ENCODE measurements at places on chromosomes 1 and 21.

DNA sequence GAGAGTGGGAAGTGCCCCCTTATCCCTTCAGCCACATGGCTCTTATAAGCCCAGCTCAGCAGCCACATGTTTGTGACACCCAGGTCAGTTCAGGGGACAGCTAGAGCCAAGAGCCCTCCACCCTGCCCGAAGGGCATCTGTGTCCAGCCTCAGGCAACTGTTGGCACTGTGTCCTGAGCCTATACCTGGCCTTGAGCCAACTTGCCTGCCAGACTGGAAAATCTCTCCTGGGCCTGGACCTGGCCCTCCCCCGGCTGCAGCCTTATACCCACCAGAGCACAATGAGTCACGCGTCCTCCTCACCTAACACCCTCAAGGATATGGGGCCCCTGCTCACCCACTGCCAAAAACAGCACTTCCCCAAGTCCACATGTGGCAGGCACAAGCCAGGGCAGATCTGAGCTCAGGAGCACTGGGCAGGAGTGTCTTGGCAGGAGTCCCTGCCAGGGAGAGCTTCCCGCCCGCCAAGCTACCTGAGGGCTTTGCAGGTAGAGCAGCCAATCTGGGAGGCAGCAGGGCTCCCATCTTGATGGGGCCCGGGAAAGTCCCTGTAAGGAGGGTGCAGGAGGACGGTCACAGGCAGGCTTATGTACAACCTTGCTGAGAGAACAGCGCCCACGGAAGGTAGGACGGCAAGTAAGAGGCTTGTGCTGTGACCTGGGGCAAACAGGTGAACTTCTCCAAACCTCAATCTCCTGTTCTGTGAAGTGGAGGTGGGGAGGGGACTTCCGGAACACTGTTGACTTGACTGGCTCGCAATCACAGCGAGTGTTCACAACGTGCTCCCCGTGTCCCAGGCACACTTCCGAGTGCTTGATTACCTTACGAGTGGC, 19.8 kb upstream of the HSPG2 start:
- peak; percentile 74 for DNase-seq

- DNase-seq = peak; percentile 26
These were observed 177.1 kb upstream of the EDN2 start for GRCh38 chr1:41661428-41662060.

GRCh38 chr1:209929751-209930150, 8.3 kb upstream of the SYT14 start:
- no peak for DNase-seq

DNA sequence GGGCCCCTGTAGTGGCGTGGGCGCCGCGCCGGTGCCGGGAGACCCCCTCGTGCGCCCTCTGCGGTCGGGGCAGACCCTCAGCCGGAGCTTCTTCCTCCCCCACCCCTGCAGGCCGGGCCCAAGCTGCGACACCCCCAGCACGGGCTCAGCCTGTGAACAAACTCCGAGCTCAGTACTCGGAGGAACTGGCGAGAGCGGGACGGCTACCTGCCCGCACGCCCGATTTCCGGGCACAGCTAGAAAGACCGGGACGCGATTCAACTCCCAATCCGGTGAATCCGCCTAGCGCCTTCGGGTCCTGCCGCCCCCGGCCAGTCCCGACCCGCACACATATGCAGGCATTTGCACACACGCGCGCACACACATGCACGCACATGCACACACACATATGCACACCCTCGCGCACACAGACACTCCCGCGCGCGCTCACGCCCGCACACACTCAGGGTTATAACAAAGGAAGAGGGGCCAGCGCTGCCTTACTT, 580 bp upstream of the BLACAT1 start:
- DNase-seq = no peak

- DNase-seq = no peak
These were observed 312.5 kb upstream of the DUSP10 start for GRCh38 chr1:222054416-222054815.

GRCh38 chr1:47555306-47555705, 117.5 kb downstream of the FOXD2 start:
- DNase-seq = no peak

- DNase-seq = no peak
These were observed 292.1 kb upstream of the VAMP3 start for GRCh38 chr1:7478809-7479499.

DNA sequence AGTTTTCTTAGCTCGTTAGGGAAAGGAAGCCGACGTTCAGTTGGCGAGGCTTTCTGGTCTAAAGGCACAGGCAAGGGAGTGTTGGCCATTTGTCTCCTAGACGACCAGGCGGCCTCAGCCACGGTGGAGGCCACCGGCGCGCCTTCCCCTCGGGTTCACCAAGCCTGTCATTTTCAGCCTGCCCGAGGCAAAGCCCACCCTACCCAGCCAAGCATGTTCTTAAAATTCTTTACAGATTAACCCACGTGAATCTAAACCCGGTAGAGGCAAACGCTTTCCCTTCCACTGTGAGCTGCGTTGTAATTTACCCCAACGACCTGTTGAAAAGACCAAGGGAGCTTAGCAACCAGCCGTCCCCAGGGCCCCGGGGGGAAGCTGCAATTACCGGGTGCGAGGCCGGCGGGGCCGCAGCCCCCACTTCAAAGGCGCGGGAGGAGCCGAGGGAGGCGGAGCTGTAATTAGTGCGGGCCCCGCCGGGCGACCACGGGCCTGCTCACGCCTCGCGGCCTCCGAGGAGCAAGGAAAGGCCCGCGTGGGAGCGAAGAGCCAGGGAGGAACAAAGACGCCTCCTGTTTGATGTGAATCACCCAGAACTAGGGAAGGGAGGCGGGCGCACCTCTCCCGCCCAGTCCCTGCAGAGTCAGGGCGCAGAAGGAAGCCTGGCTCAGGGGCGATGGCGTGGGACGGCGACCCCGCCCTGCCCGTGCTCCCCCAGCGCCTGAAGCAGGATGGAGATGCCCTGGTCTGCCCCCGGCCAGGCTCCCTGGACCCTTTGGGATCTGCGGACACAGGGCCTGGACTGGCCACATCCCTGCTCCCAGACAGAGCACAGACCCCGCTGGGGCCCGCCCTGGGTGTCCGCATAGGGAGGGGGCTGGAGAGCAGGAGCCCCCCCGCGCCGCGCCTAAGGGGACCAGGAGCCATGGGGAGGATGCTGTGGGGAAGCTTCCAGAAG, 12.1 kb upstream of the TSPEAR start:
- peak; percentile 31 for DNase-seq

Data from CD4-positive, alpha-beta T cell treated with Interleukin-6 for 4 hours (primary cell).